ENCODE measurements at places on chromosomes 11 and 22. TPM values are rescaled to one million over a fixed set of nuclear protein-coding genes. Genes with fewer than 3 reads are reported as not detected.

- DNase-seq, result no peak
These were observed 25.4 kb downstream of the NEAT1 start for GRCh38 chr11:65448074-65448417.

DNA sequence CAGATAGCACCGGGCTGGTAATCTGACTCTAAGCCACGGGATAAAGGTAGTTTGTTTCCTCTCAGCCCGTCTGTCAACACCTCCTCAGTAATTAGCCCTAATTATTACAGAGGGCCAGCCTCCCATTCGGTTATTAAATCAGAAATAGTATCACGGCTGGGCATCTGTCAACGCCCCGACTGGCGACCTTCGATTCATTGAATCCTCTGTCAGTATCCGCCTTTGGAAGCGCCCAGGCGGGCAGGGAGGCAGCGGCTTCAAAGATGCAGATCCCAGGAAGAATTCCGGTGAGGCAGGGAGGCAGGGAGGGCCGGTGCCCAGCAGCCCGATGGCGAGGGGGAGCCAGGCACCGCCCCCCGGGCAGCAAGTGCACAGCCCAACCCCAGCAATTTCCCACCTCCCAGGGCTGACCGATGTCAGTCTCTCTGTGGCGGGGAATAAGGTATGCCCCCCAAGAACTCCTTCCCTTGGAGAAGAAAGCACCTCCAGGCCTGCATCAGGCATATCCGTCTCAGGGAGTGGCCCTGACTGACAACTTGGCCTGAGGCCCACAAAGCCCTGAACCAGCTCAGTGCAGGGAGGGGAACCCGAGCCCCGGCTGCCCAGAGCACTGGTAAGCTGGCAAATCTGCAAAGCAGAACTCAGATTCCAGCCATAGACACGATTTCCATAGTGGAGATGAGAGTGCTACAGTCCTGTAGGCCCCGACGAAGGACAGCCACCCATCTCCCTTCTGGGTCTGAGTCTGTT is 11.4 kb downstream of the GNB1L start:
- no peak for DNase-seq

DNA sequence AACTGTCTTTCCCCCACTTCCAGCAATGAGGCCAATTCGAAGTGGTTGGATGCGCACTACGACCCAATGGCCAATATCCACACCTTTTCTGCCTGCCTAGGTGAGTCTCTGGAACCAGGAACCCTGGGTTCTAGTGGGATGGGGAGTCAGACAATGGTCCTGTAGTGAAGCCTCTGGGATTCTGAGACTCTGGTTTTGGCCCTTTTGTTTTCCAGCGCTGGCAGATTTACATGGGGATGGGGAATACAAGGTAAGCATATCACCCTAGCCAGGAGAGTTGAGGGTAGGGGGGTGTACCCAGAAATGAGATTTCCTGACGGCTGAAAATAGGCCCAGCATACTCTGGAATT is 530 bp downstream of the BBS1 start:
- DNase-seq, result no peak

DNA sequence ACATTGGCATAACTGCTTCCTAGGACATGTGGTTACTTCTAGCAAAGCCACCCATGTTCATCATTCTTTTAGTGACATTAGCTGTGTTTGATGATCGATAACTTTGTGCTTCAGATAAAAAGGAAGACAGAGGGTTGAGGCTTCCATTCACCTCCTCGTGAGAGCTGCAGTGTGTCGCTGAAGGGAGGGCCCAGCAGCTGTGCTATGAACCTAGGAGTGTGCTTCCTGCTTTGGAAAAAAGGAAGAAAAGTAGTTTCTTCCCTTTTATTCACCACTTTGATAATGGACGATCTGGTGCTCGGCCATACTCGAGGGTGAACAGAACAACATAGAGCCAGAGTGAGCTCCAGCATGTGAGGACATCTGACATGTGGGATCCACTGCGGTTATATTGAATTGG is 6.1 kb upstream of the RFPL2 start:
- no peak for DNase-seq

- no peak for DNase-seq
These were observed 176.5 kb upstream of the TTC12 start for GRCh38 chr11:113137713-113138529.

DNA sequence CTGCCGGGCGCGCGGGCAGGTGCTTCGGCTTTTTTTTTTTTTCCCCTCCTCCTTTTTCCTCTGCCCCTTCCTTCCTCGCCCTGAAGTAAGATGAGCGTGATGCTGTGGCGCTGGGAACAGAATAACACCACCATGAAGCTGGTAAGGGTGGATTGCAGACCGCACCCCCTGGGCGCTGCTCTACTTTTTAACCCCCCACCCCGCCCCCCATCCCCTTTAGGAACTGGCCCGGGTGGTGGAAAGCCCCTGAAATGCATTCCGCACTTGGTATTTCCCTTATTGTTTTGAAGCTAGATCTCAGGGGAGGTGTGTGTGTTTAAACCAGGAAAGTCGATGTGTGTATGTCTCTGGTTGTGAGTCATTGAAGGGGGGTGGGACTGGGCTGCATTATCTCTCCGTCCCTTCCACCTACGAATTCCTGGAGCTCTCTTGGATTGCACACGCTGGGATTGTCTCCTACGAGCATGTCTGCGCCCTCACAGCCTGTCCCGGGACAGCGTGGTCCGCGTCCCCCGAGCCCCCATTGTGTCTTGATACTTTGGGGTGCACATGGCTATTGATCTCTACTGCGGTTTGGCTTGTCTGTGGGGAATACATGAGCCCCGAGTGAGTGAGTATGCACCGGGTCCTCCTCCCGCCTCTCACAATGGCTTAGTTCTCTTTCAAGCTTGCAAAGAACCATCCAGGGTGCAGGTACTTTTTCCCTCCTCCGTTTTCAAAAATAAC is 64.9 kb downstream of the NAV2 start:
- DNase-seq, result no peak

DNA sequence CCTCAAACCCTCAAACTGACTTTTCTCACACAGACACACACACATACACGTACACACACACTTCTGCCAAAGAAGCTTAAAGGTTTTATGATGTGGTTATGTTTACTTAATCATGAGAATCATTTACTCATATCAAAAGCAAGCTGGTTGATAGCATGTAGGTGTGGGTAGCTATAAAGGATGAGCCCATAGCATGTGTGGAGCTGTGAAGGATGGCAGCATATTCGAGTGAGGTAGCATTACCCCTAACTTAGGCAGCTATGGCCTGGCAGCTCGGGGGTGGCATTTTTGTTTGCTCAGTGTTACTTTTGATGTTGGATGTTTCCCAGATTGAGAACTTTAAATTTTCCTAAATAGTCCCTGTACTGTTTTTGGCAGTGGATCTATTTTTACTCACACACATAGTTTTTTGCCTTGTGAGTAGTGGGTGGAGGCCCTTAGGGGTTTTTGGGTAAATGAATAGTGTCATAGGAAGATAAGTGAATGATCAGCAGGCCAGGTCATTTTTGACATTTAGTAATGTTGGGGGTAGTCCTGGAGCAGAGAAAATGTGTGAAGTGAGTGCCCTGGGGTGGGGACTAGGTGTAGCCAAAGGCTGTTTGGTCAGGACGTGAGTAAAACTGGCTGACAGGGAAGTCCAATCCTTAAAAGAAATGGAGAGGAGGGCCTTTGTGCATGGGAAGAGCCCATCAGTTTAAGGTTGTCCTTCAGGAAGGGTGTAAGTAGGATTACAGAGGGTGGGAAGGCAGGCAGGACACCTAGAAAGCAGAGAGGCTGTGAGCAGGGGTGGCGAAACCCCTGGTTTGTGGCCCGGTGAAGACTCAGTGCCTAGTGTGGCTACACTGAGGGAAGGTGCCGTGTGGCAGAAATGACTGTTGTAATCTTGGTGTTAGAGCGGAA is 7.1 kb downstream of the YWHAH start:
- no peak for DNase-seq

GRCh38 chr22:18984564-18984963 is 48.5 kb upstream of the PRODH start:
- DNase-seq, result no peak

- no peak for DNase-seq
These were observed 583 bp downstream of the TNNI2 start for GRCh38 chr11:1839204-1839923.

DNA sequence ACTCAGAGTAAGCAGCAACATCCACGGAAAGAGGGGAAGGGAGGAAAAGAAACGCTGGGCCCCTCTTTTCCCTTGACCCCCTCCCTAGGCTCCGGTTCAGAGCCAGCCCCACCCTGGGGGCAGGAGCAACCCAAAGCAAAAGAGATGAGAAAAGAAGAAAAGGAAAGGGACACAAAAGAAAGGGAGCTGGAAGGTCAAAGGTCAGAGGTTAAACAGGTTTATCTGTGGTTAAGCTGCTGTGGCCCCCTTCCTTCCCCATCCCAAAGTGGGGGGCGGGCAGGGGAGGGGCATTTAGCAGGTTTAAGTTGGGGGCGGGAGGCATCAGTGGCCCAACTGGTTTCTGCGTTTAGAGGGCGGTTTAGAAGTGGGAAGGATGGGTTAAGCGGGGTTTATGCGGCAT is 35.6 kb downstream of the SLC22A12 start:
- DNase-seq, result no peak

GRCh38 chr11:1433977-1434640 is 44.4 kb downstream of the BRSK2 start:
- no peak for DNase-seq

GRCh38 chr11:119195680-119196079 is 10.4 kb downstream of the NHERF4 start:
- no peak for DNase-seq

- DNase-seq, result no peak
These were observed 9.3 kb upstream of the FCHSD2 start for GRCh38 chr11:73151416-73151815.

DNA sequence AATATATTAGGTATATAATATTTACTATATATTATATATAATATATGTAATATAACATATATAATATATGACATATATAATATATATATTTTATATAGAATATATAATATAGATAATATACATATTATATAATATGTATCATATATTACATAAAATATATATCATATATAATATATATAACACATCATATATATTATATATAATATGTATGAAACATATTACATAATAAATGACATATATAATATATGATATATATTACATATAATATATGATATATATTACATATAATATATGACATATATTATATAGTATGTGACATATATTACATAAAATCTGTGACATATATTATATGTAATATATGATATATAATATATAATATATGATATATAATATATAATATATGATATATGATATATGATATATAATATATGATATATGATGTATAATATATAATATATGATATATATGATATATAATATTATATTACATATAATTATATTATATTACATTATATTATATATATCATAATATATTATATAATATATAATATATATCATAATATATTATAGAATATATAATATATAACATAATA is 119.5 kb upstream of the RIMBP3 start:
- DNase-seq, result no peak

- DNase-seq, result no peak
These were observed 70.8 kb downstream of the WNT11 start for GRCh38 chr11:76135491-76135890.

DNA sequence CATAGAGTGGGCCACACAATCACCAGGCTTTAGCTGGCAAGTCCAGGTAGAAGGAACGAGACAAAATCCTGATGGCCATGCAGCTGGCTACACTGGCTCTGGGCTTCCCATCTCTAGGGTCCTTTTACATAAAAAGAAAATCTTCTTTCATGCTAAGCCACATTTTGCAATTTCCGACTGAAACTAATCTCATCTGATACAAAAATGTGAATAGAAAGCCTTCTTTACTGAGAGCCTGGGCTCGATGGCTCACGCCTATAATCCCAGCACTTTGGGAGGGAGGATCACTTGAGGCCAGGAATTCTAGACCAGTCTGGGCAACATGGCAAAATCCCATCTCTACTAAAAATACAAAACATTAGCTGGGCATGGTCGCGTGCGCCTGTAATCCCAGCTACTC is 67.2 kb downstream of the MICAL3 start:
- no peak for DNase-seq

GRCh38 chr22:21020802-21021429 is 6.0 kb downstream of the P2RX6 start:
- DNase-seq, result no peak

DNA sequence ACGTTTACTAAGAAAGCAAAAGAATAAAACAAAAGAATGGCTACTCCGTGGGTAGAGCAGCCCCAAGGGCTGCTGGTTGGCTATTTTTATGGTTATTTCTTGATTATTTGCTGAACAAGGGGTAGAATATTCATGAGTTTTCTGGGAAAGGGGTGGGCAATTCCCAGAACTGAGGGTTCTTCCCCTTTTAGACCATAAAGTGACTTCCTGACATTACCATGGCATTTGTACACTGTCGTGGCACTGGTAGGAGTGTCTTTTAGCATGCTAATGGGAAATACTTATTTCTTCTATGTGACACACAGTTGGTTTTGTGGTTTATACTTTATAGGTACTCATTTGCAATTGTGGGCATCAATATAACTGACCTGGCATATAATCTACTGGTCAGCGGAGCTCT is 56.3 kb downstream of the SLN start:
- no peak for DNase-seq

DNA sequence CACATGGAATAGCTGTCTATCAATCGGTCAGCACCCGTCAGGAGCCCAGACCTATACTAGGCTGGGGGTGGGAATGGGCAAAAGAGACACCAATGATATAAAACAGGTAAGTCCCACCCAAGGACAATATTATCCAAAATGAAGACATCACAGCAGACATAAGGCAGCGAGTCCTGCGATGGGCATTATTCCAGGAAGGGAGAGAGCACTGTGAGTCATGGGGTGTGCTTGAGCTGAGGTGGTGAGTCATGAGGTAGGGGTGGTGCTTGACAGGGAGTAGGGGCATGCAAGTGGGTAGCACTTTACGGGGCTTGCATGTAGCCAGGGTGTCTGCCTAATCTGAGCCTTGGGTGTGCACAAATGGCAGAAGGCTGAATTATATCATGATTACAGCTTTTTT is 605.0 kb upstream of the CADM1 start:
- DNase-seq, result no peak

DNA sequence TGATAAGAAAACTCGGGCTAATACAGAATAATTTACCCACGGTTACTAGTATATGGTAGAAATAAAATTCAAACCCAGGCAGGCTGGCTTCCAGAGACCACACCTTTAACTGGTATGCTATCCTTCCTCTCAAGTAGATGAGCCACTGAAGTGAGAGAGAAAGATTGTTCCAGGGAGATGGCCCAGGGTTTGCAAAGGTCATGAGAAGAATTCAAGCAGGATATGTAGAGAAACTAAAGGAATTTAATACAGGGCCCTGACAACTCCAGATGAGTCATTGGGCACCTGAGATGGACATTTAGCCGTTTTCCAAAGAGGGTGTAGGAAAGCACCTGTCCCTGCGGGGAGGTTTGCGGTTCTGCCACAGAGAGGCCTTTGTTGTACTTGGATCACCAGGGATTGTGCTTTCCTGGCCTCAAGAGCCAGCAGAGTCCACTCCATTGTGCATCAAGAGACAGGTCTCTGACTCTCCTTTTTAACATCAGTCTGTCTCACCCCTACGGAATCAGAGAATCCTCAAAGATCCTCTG is 152.7 kb upstream of the BLID start:
- DNase-seq, result no peak

SCGB2A2 gene
- not detected for total RNA-seq

KDM4D gene
- total RNA-seq, result 1.2 TPM

OR52I1 gene
- not detected for total RNA-seq

OR10D3 gene
- not detected for total RNA-seq

CARNS1 gene
- total RNA-seq, result 0.29 TPM

TRPC6 gene
- total RNA-seq, result 0.05 TPM

GGTLC2 gene
- total RNA-seq, result not detected

ARSA gene
- 37.1 TPM for total RNA-seq

PKDREJ gene
- total RNA-seq, result not detected

TMEM45B gene
- 1.5 TPM for total RNA-seq

FOSL1 gene
- 1.7 TPM for total RNA-seq

FGF3 gene
- total RNA-seq, result not detected

OR56A1 gene
- not detected for total RNA-seq

RTN4RL2 gene
- 2.1 TPM for total RNA-seq

Data from progenitor cell of endocrine pancreas (in vitro differentiated cells).